ENCODE measurements at places on chromosomes 6 and 20.

GRCh38 chr6:34718976-34719375, 22.4 kb upstream of the ILRUN start:
- DNase-seq: no peak

DNA sequence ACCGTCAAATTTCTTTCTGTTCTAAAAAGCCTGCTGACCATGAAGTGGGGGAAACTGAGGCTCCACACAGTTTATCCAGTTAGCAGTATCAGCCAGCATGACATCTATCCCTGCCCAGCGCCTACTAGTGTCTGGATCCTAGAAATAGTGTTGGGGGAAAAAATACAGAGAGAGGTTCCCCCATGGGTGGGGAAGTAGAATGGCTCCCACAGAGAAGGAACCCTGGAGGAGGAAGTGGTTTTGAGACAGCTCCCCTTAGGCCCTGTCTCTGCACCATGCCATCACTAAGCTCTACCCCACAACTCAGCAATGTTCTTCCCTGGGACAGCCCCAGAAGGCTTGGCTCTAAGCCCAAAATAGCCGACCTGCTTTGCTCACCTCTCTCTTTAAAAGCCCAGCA, 153.4 kb downstream of the MBOAT1 start:
- no peak for DNase-seq

DNA sequence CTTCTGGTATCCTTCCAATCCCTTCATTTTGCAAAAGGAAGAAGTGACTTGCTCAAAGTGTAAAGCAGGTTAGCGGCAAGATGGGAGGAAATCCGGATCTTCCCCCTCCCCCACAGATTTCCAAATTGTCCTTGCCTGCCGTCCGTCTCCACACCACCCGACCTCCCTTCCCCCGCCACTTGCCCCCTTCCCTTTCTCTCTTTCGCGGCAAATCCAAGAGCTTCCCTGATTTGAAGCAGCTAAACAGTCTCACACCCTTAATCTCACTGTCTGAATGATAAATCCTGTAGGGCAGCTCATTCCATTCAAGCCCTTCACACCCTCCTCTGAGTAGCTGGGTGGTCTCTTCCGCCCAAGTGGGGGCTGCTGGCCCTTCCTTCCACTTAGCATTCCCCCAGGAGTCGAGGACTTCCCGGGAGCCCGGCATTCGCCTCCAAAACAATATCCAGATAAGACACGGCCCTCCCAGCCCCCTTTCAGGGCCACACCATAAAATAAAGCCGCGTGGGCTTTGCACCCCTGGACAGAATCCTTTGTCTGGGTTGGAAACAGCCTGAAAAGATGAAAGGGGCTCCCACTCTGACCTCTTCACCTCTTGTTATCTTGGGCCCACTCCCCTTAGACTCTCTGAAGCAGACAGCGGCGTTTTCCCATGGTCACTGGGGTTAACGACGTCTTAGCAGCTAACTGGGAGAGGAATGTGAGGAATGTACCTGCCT, 44.0 kb upstream of the PIM1 start:
- DNase-seq: no peak

- no peak for DNase-seq
These were observed 51.9 kb downstream of the TRAM2 start for GRCh38 chr6:52524918-52525317.

DNA sequence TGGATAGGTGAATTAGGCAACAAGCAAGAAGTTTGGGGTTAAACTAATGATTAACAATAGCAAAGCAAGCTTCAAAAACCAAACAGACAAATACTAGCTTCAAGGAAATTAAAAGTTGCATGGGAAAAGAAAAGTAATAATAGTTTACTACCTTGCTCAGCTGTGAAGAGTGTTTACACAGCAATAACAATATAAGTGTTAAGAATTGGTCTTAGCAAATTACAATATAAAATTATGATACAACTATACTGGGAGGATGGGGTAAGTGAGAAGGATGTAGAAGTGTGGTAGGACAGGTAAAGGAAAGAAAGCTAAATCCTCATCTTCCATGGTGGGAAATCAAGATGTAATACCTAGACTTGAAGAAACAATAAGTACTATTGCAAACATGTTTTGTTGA, 137.7 kb upstream of the MAFB start:
- no peak for DNase-seq

- no peak for DNase-seq
These were observed 57.1 kb downstream of the GJA1 start for GRCh38 chr6:121492536-121492935.

GRCh38 chr6:164039954-164040375, 625.4 kb downstream of the QKI start:
- no peak for DNase-seq

GRCh38 chr6:80217794-80218193, 111.3 kb downstream of the BCKDHB start:
- DNase-seq: no peak

DNA sequence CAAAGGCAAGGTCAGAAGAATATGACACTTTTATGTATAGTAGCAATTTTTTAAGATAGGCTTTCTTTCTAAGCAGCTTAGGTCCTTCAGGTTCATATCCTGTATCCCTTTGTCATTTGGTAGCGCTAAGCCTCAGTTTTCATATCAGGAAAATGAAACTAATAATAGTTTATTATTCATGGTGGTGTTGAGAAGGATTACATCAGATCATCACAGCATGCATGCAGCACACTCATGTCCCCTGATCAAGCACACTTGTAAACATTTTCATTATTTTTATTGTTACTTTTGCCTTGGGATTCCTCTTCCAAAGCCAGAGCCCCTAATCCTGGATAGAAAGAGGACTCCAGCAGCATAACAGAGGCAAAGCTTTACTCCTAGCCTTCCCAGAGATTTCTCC, 70.2 kb upstream of the ADGRF1 start:
- DNase-seq: no peak

DNA sequence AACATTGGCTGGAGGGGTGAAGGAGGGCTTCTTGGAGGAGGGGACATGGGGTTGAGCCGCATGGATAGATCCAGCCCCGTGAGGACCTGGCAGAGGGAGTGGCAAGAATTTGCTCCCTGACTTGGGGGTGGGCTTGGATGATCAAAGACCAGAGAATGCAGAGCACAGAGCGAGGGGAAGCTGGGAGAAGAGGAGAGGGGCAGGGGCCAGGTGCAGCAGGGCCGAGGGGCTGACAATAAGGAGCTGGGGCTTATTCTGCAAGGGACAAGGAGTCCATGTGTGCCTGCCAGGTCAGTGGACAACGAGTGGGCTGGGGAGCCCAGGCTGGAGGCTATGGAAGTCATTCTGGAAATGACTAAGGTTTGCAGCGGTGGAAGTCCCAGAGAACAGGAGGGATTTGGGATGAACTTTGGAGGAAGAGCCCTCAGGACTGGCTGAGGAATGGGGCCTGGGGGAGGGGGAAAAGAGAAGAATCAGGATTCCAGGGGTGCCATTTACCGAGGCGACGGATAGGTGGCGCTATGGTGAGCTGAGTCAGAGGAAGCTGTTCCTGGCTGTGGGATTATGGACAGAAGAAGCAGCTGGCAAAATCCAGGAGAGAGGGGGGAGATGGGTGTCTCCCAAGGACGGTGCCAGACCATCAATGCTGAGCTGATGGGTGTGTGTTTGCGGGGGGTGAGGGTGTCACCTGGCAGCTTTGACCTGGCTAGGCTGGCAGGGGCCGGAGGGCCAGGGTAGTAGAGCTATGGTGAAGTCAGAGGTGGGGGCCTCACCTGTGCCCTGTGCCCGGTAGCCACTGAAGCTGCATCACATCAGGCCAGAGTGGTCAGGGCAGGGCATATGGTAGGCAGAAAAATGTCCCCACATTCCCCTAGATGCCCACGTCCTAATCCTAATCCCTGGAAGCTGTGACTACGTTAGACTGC, 7.8 kb downstream of the KCNG1 start:
- DNase-seq: peak; percentile 32

GRCh38 chr20:23419657-23419994, 1.7 kb downstream of the NAPB start:
- no peak for DNase-seq

- DNase-seq: no peak
These were observed 76.5 kb downstream of the SYNJ2 start for GRCh38 chr6:158058171-158058651.

- no peak for DNase-seq
These were observed 247.6 kb downstream of the ALDH8A1 start for GRCh38 chr6:134702279-134702678.
